Left forelimb (tissue), 1 donor: ENCODE measurements at places on chromosomes 4 and X.

GRCh38 chr4:81405900-81406401 is 65.8 kb downstream of the RASGEF1B start:
- DNase-seq: no peak

GRCh38 chr4:61243962-61244361 is 43.8 kb downstream of the ADGRL3 start:
- no peak for DNase-seq

- DNase-seq: no peak
These were observed 234.7 kb downstream of the DKK2 start for GRCh38 chr4:106801386-106801785.

GRCh38 chrX:132778917-132779316 is 179.5 kb downstream of the HS6ST2 start:
- no peak for DNase-seq

- DNase-seq: no peak
These were observed 18.5 kb upstream of the SEPTIN11 start for GRCh38 chr4:76931087-76931486.
